Fibroblast of gingiva (primary cell): ENCODE measurements at places on chromosomes 16 and 17.
A peak's percentile ranks its signal among the peaks of the same experiment; 100 is the strongest.

GRCh38 chr16:51152691-51153576, 1.9 kb upstream of the SALL1 start:
- no peak for DNase-seq

GRCh38 chr17:45868276-45868675, 23.6 kb downstream of the SPPL2C start:
- no peak for DNase-seq

DNA sequence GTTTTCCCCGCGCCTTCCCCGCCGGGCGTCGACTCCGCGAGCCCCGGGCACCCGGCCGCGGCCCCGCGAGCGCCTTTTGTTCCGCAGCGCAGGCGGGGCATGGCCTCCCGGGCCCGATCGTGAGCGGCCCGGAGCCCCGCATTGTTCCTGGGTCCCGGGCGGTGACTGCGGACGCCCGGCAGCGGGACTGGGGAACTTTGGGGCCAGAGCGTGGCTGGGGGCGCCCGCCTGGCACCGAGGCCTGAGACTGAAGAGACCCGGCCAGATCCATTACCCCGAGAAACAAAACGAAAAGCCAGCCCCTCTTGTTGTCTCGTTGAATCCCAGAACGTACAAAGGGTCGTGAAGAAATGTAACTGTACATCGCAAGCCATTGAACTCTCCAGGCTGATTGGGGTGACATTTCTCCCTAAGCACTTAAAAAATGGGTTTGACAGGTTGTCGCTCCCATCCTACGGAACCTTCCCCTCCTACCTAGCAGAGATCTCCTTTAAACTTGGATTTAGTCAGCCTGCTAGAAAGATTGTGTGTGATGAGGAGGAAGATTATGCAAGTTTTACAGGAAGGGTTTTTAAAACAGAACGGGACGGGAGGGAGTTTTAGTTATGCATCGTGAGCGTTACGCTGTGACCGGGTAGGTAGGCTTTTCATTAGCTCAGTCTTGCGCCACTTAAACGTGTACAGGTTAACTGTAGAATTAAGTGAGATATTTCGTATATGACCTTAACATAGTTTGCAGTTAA, 825 bp downstream of the METTL9 start:
- peak; percentile 22 for DNase-seq

DNA sequence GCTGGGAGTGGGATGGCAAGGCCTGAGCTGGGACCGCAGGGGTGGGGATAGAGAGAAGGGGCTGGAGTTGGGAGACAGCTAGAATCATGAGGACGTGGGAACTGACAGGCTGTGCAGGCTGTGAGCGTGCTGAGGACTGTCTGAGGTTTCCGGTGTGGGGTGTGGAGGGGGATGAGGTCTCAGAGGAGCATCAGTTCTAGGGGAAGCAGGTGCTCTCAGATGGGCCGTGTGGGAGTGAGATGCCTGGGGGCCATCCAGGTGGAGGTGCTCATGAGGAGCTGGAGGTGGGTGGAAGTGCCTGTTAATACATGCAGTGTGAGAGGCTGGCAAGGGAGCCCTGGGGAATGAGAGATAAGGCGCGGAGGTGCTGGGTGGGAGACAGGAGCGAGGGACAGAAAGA, 27.2 kb downstream of the HASPIN start:
- DNase-seq = no peak

GRCh38 chr17:44111777-44112176, 11.7 kb downstream of the HDAC5 start:
- no peak for DNase-seq

- DNase-seq = no peak
Observed at GRCh38 chr16:57204675-57205074, 18.5 kb downstream of the RSPRY1 start.
